ENCODE measurements at places on chromosomes 1 and 21.

GRCh38 chr1:190429141-190429540, 48.5 kb downstream of the BRINP3 start:
- no peak for DNase-seq

GRCh38 chr1:2233468-2233867, 5.3 kb downstream of the SKI start:
- DNase-seq = no peak

- no peak for DNase-seq
These were observed 11.2 kb upstream of the RNF223 start for GRCh38 chr1:1085171-1085841.

DNA sequence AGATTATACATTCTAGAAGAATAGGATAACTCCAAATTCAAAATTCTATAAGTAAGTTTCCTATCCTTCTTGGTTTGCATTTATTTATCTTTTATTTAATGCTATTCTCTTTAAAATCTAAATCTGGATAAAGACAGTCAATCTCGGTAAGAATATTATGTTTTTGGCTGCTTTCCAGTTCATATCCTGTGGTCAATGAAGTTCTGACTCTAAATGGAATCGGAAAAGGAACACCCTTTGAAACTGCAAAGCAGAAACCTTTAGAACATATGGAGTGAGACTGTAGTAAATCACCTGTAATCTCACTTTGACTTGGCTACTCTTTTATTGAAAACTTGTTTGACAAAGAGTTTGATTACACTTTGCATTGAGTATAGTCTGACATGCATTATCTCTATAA, 85.2 kb downstream of the KIFAP3 start:
- no peak for DNase-seq

DNA sequence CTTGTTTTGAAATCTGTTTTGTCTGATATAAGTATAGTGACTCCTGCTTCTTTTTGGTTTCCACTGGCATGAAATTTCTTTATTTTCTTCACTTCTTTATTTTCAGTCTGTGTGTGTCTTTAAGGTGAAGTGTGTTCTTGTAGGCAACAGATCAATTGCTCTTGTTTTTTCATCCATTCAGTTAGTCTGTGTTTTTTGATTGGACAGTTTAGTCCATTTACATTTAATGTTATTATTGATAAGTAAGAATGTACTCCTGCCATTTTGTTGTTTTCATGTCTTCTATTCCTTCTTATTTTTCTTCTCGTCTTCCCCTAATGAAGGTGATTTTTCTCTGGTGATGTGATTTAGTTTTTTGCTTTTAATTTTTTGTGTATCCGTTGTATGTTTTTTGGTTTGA, 487.7 kb upstream of the PBX1 start:
- DNase-seq = no peak

DNA sequence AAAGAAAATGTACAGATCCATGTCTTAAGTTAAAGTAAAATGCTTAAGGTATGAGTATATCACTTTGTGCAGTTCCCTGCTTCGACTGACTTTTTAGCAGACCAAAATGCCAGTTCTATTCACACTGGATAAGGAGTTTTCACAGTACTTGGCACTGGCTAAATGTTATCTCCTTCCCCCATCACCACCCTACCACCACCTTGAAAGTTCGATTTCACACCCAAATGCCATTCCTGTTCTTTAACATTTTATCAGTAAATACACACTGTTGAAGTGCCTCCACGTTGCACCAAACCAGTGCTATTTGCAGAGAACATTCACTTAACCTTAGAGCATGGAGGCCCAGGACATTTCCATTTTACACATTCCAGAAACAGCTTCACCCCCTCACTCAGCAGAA, 100.0 kb downstream of the URB2 start:
- DNase-seq = no peak

DNA sequence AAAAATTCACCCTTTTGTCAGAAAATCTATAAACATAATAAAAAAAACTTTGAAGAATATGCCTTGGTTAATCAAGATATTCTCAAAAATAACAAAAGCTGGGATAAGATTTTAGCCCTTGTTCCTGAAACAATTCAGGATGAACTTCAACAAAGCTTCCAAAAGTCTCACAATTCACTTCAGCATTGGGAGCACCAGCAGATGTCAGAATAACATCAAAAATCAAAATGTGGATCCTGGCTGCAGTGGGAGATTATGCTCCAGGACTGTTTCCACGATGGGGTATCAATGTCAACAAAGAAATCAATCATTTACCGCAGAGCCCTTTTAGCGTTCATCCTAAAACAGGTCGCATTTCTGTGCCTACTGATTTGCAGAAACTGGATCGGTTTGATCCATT, 35.2 kb downstream of the ZNF670 start:
- no peak for DNase-seq

DNA sequence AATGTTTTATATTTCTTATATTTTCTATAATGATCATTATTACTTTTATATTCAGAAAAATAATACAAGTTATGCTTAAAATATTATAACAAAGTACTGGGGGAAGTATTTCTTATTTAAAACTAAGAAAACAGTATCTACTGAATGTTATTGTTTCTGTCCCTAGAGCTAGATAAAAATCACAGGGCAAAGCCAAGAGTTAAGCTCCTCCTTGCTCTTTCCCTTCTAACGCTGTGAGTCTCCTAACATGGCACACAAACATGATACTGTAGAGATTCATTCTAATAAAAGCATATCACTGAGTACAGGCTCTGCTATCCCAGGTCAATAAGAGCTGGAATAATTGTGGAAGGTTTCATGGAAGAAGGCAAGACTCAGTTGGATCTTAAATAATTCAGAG, 53.4 kb downstream of the PTPN14 start:
- no peak for DNase-seq

DNA sequence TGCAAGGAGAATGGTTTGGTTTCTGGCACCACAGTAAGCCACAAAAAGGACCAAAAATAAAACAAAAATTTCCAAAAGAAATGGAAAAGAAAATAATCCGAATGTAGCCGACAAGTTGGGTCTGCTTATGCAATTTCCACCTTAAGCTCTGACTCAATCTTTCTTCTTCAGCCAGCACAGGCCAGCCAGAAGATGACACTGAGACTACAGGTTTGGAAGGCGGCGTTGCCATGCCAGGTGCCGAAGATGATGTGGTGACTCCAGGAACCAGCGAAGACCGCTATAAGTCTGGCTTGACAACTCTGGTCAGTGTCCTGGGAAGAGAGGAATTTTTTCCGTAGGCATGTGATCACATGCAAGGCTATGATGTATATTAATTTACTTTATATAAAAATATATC, 23.4 kb downstream of the PDPN start:
- DNase-seq = no peak

DNA sequence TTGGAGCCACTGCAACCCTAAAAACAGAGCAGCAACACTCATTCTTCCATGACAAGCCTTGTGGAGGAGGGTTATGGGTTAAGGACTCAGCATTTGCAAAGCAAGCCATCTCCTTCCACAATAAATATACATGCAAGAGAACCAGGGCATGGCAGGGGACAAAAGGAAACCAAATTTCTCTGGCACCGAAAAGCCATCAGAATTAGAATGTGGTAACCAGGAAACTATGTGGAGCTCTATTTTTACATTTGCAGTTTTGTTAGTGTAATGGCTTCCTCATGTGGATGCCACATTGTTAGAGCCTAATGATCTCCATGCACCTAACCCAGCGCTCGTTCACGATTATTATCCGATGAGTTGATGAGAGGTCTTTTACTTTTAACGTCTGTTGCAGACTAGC, 91.7 kb downstream of the NAV1 start:
- DNase-seq = no peak

DNA sequence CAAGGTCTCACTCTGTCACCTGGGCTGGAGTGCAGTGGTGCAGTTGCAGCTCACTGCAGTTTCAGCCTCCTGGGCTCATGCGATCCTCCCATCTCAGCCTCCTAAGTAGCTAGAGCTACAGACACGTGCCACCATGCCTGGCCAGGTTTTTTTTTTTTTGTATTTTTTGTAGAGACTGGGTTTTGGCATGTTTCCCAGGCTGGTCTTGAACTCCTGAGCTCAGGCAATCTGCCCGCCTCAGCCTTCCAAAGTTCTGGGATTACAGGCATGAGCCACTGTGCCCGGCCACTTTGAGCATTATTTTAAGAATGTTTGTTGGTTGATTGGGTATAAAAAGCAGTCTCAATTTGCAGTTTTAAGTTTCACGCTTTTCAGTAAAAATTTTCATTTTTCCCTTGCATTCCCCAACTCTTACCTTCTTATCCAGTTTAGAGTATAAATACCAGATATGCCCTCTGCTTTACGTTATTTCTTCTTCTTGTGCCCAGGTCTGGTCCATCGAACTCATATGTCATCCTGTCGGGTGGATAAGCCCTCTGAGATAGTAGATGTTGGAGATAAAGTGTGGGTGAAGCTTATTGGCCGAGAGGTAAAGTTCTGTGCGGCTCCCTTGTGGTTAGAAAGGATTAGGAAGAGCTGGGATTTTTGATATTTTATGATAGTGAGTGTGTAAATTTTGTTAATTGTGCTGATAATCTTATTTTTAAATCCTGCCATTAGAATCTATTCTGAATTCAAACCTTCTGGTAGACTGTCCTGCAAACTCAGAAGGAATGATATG, 36.0 kb downstream of the FABP3 start:
- DNase-seq = no peak

DNA sequence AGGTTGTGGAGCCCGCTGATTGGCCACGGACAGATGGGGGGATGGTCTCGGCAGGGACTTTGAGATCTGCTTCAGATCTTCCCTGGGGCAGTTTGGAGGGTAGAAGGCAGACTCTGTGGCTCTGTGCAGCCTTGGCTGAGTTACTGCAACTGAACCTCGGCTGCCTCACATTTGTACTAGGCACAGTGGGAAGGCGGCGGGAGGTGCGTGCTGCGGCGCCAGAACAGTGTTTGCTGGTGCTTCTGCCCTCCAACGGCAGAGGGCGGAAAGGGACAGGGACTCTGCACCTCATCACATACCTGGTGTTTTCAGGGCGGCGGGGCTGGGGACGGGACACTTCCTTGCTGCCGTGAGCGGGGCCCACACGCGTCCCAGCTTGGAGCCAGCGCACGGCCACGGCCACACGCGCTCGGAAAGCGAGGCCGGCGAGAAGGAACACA, 26.2 kb downstream of the SLC66A1 start:
- no peak for DNase-seq

DNA sequence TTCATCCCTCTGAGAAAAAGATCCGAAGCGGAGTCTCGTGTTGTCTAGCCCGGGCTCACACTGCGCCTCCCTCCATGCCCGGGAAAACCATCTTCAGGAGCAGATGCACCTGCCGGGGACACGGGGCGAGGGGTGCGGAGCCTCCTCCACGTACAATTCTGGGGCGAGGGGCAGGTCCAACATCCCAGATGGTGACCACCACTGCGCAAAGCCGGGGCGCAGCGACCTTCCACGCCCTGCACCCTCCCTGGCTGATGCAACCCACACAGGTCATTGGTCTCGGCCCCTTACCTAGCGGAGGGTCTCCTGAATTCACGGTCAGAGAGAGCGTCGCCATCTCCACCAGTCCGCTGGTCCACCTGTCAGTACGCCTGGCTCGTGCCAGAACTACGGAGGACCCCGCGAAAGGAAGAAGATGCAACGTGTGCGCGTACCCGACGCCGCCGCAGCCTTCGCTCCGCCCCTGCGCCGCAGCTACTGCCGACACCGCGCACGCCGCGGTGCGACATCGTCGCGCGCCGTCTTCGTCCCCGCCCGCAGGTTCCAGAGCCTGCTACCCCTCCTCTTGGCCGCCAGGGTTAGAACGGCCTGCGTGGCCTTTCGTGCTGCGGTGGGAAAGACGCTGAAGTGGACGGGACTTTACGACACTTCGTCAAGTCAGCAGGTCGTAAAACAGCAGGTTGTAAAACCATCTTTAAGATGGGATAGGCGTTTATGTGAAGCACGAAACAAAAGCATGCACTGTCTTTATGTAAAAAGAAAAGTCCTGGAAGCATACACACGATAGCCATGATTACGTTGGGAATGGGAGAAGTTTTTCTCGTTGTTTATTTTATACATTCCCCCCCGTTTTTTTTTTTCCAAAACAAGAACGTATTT, at the start of gene EPRS1:
Gene EPRS1, minus strand, starts transcription at position 454 of the 879 bp plus-strand sequence. Its CDS starts 117 bp downstream, at position 337.
- DNase-seq = peak; percentile 97

- DNase-seq = no peak
These were observed 17.0 kb downstream of the KLHDC8A start for GRCh38 chr1:205339717-205340116.

DNA sequence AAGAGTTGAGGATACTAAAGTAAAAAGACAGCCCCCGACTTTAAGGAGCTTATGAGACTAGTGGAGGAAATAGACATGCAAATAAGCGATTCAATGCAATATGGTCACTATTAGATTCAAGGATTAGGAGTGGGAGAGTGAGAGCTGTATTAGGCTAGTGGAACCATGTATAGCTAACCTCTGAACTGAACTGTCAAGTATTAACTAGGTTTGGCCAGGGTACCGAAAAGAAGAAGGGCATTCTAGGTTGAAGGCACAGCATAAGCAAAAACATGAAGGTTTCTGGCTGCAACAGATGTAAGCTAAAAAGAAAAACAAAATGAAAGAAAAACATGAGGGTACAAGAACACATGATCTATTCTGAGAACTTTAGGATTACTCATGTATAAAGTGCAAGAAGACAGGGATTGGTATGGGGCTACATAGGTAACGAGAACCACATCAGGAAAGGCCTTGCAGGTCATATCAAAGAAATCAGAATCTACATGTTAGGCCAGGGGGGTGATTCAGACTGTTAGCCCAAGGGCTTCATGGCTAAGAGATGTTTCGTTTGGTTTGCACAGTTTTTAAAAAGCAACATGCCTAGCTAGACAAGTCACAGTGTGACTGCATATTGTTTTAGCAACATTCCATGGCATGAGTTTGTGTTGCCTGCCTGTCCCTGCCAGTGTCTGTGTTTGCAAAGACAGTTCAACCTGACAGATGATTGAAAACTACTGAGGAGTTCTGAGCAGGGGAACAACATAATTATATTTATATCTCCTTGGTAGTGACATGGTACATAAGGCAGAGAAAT, 54.4 kb upstream of the HAO2 start:
- no peak for DNase-seq

- DNase-seq = no peak
These were observed 103.8 kb upstream of the CASZ1 start for GRCh38 chr1:10900251-10900651.

DNA sequence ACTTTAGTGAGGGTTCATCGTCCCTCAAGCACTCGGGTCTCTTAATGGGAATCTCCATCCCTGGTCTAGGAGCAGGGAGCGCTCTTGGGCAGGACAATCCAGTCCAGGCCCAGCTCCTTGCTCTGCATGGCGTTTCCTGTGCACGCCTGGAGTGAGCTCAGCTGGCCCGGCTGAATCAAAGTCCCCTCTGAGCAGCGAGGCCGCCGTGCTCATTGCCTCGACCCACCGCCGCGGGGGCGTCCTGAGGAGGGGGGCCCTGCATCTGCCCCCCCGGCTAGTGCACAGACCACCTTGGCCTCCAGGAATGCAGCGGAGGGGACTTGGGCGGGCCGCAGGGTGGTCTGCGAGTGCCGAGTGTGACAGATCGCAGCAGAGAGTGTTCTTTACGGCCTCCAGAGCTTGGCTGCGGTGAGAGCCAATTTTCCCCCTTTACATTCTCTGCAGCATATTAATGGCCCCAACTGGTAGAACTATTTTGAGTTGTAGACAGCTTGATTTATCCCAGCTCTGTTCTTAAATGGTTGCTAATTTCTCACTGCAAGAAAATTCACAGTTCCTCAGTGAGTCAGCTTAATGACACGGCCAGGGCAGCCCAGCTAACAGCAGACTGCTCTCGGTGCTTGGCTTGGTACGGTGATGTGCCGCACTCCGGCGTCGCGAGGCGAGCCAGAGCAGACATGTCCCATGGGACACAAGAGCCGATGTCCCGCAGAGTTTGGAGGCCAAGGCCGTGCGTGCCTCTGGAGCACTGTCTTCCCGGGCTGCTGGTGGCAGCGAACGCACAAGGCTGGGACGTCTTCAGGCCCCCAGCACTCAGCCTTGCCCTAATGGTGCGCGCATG, 39.8 kb downstream of the SNAP47 start:
- DNase-seq = no peak

- DNase-seq = no peak
These were observed 42.0 kb upstream of the ID3 start for GRCh38 chr1:23601135-23601967.

Data from putamen (tissue), 1 donor.